Activated CD4-positive, alpha-beta memory T cell treated with anti-CD3 and anti-CD28 coated beads for 36 hours (primary cell): ENCODE measurements at places on chromosomes 3 and 15. TPM values are rescaled to one million over a fixed set of nuclear protein-coding genes. Genes with fewer than 3 reads are reported as not detected.
A peak's percentile ranks its signal among the peaks of the same experiment; 100 is the strongest.

CLDN16 gene
- total RNA-seq = not detected

ARNT2 gene
- 0.38 TPM for total RNA-seq

SLC25A36 gene
- 56.5 TPM for total RNA-seq

RBP2 gene
- not detected for total RNA-seq

DNA sequence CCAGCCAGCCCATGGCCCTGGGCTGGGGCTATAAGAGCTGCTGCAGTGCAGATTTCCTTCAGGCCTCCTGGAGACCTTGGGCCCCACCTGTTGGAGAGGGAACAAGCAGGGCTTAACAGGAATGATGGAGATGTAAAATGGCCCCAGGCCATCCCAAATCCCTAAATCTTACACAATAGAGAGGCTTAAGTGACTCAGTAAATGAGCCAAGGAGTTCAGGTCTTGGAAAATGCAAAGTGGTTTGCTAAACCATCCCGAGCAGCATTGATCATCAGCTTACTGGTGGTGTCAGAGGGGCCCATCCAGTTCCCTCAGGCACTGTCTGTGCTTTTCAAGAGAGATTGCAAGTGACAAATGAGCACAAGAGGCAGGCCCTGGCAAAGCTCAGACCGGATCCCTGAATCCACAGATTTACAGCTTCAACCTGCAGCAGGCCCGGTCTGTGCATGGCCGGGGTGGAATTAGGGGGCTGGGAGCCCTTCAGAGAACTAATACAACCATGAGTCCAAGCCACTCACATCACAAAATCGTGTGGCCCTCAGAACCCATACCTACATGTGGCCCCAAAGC lies 325.4 kb downstream of the UACA start:
- no peak for DNase-seq

DNA sequence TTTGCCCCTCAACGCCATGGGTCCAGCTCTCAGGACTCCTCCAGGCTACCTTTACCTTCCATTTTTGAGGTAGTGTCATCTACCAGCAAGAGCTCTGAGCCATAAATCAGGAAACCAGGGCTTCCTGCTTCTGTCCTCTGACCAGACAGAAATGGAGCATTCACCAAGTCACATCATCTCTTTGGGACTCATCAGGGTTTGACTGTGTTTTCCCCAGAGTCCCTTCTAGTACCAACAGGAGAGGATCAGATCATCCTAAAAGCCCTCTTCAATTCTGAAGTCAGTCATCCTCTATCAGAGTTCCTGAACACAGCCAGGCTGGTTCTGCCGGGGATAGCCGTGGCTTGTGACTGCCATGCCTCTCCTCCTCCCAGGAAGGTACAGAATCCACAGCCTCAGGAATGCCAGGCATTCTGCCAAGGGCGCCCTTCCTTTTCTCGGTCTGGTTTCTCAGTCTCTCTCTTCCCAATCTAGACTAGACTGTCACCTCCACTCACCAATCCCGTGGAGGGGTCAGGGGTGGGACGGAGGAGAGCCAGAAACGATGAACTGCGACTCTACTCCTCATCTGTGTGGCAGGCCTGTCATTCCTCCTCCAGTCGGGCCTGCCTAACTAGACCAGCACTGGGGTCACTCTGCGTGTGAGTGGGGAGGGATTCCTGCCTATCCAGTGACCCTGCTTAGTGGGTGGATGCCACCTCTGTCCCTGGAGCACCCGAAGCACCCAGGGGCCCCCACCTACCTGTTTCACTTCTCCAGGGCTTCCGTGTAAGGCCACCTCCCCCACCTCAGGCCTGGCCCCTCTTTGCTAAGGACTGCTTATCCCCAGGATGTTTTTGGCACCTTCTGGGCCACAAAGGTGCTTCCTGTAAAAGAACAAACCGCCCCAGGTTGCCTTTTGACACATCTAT lies 30.9 kb downstream of the CCNL1 start:
- DNase-seq = peak; percentile 72

GRCh38 chr15:70149667-70150404 lies 52.1 kb upstream of the TLE3 start:
- DNase-seq = no peak

GRCh38 chr15:69729167-69729748 lies 276.6 kb downstream of the RPLP1 start:
- peak; percentile 82 for DNase-seq

DNA sequence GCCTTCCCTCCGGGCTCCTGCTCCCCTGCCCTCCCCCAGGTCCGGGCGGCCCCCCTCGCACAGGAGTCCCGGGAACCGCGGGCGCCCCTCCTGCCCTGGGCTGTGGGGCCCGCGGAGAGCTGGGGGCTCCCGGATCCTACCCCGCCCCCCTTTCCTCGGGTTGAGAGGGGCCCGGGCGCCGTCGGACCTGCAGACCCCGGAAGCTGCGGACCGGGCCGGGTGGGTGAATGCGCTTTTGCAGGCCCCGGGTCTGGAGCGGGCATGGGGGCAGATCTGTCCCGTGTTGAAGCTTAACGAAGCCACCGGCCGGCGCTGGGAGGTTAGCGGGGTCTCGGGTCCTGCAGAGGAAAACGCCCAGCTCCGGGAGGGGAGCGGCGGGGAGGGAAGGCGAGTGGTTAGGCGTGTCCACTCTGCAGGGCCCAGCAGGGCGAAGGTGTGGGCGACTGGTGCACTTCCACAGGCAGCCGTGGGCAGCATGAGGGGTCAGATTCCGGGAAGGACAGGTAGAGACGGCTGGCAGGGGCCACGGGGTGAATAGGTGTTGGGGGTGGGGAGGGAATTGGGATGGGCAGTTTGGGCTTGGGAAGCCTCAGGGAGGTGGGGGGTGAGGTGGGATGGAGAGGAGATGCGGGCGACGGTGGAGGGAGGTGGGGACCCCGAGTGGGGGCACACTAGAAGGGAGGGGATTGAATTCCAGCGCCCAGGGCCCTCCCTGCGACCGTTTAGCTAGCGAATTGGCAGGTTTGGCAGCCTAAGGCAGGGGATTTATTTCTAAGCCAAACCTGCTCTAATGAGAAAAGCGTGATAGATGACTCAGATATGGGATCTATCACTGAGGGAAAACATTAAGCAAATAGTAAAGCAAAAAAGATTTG lies 635 bp downstream of the CD276 start:
- DNase-seq = no peak

GRCh38 chr3:39137991-39138803 lies 15.2 kb downstream of the CSRNP1 start:
- DNase-seq = no peak

GRCh38 chr3:46215810-46216414 lies 7.8 kb upstream of the CCR1 start:
- DNase-seq = no peak
